ENCODE measurements at places on chromosomes 1 and 21.

- DNase-seq: no peak
Observed at GRCh38 chr1:51621161-51621560, 4.3 kb downstream of the OSBPL9 start.

DNA sequence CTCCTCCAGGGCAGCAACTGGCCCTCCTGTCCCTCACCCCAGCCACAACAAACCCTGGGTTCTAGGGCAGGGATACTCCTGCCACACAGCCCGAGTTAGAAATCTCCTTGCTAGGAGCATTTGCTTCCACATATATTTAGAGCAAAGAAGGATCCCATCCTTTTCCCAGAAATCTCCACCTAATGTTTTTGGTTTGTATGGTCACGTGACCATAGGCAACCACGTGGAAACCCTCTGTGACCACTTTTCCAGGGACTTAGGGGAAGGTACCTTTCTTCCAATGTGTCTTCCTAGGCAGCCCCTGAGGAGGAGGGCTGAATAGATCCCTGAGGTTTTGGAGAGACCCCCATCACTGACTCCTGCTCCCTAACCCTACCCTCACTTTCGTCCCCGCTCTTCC is 25.5 kb downstream of the VANGL2 start:
- no peak for DNase-seq

DNA sequence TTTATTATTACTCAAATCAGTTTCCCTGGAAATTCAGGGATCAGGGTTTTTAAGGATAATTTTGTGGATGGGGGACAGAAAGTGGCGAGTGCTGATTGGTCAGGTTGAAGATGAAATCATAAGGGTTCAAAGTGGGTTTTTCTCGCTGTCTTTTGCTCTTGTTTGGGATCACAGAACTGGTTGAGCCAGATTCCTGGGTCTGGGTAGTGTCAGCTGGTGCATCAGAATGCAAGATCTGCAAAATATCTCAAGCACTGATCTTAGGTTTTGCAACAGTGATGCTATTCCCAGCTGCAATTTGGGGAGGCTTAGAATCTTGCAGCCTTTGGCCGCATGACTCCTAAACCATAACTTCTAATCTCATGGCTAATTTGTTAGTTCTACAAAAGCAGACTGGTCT is 9.3 kb downstream of the CHI3L2 start:
- no peak for DNase-seq

DNA sequence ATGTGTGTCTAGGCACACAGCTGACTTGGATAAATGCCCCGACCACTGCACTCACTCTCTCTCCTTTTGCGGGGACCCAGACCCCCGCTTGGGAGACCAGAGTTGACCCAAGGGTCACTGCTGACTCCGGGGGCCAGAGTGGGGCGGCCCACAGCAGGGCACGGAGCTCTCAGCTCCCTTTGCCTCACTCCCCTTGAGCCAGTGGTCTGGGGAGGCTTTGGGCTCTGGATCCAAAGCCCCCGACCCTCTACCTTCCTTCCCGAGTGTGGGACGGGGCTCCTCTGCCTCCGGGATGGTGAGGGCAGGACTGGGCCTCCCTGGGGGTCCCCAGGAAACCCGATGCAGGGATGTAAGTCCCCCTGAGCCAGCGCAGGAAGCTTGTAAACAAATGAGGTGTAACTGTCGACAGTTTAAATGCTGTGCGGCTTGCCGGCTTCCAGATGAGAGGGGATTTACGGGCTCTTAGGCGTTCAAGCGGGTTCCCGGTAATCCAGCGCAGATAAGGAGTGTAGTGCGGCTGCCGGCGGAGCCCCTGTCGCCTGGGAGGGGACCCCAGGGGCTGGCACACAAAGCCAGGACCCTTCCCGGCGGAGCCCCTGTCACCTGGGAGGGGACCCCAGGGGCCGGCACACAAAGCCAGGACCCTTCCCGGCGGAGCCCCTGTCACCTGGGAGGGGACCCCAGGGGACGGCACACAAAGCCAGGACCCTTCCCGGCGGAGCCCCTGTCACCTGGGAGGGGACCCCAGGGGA is 7.4 kb downstream of the ACTRT2 start:
- no peak for DNase-seq

DNA sequence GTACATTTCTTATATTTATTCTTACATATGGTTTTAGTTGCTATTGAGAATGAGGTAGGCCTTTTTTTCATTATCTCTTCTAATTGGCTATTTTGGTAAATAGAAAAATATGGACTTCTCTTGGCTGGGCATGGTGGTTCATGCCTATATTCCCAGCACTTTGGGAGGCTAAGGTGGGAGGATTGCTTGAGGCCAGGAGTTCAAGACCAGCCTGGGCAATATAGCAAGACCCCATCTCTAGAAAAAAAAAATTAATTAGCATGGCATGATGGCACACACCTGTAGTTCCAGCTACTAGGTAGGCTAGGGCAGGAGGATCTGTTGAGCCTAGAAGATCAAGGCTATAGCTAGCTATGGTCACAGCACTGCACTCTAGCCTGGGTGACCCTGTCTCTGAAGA is 3.2 kb downstream of the ZNF684 start:
- DNase-seq: no peak

DNA sequence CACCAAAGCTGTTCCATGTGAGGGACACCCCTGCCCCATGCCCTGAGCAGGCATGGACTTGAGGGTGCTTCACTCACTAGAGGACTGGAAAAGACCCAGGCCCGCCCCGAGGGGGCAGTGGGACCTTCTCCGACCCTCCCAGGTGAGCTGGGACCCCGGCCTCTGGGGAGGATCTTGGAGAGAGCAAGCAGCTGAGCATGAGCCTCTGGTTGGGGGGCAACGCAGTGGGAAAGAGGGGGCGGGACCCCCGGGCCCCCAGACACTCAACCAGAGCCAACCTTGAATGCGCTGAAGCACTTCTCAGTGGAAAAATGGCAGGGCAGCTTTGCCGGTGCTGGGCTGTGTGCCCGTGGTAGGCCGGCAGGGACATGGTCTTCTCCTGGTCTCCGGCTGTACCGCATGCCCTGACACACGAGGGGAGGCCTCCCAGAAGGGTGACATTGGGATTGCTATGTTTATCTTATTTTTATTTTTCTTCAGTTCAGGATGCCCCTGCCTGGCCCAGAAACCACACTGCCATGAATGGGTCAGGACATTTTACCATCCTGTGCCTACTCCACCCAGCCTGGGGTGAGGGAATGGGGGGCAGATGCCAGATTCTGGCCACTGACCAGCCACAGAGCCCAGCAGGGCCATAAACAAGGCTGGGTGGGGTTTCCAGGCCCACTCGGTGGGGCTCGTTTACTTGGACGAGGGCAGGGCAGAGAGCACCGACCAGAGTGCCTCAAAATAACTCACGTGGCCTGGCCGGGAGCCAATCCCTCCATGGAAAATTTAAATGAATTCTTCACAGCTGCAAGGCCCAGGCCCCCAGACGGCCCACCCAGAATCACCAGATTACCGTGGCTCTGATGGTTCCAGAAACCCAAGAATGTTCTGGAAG is 17.2 kb upstream of the LAPTM5 start:
- DNase-seq: no peak

GRCh38 chr1:60936163-60936562 is 146.2 kb upstream of the NFIA start:
- DNase-seq: no peak

DNA sequence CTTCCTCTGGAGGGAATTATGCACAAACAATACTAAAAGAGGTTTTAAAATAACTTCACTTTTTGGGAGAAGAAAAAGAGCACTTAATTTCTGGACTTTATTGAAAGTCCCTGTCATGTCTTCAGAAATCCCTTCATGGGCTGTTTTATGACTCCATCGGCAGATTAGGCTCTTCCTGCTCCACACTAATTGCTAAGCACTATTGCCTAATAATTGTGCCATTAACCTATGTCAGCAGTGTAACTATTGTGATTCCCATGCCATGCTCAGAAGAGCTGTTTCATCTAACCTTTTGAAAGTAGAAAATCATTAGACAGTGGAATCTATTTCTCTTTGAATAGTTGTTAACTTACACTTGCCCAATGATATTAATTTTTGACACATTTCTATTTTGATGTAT is 489.3 kb upstream of the RUNX1 start:
- no peak for DNase-seq

DNA sequence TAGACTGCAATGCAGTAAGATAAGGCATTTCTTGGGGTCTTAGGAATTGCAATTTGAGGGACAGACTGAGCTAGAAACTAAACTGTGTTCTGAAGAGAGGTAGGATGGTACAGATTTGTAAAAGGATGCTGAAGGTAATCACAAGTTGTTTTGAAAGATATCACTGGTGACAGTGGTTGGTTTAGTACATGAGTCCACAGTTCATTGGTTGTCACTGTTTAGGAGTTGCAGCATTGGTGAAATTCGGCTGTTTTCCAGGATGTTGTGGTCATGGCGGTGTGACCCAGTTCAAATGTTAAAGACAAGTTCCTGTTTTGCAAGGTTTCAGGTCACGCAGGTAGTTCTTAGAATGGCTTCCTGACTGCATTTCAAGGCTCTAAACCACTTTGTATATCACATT is 292.8 kb upstream of the B3GALT2 start:
- DNase-seq: no peak

DNA sequence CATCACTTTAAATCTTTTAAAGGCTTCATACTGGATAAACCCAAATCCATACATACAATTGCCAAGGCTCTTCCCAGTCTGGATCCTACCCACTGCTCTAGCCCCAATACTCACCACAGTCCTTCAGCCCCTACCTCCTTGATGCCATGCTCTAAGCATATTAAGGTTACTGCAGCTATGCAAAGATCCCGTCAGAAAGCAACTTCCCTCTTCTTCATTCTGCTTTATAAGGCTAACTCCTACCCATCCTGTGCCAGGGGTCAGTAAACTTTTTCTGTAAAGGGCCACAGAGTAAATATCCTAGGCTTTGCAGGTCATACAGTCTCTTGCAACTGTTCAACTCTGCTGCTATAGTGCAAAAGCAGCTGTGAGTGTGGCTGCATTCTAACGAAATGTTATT is 34.3 kb upstream of the MTF1 start:
- no peak for DNase-seq

DNA sequence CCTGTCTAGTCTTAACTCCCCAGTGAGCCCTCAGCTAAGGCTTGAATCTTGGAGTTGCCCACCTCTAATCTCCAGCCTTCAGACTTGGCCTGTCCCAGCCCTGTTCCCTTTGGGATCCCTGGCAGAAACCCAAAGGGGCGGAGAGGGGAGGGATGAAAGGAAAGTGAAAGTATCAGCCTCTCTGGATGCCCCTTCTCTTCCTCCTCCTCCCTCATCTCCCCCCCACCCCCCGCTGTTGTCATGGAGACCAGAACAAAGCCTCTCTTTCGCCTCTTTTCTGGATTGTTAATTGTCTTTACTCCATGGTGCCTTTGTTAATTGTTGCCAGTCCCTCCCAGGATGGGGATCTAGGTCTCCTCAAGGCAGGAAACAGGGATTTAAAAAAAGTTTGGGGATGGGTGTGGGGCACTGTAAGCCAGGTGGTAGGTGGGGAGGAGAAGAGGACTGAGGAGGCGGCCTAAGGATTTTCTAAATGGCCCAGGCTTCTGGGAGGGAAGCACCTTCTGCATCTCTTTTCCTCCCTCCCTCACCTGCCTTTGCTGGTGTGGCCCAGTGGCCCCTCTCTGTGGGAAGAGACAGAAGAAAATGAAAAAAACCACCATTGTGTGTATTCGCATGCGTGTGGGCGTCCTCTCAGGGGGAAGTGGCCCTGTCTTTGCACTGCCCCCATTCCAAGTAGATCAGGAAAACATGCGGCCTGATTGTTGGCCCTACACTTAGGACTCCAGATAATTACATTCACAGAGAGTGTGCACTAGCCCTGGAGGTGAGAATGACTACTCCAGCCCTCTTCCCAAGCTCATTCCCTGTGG is 7.5 kb upstream of the SOX13 start:
- DNase-seq: no peak

DNA sequence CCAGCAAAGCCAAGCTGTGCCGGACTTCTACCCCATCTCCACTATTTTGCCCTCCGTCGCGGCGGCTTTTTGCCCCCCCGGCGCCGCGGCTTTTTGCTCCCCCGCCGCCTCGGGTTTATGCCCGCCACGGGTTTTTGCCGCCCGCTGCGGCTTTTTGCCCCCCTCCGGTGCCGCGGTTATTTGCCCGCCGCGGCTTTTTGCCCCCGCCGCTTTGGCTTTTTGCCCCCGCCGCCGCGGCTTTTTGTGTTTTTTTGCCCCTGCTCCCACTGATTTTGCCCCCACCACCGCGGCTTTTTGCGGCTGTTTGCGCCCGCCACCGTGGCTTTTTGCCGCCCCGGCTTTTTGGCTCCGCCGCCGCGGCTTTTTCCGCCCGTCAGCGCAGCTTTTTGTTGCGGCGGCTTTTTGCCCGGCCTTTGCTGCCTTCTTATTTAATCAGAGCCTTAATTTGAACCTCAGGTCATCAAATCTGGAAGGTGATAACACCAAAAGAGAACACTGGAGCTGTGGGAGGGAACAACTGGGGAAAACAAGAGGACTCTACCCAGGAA is 106.0 kb downstream of the TPTE start:
- DNase-seq: no peak

- no peak for DNase-seq
Observed at GRCh38 chr1:195608883-195609282, 999.4 kb downstream of the KCNT2 start.

- DNase-seq: no peak
Observed at GRCh38 chr1:204471687-204472086, 22.9 kb downstream of the PIK3C2B start.

- no peak for DNase-seq
Observed at GRCh38 chr1:2212274-2212531, 15.9 kb upstream of the SKI start.

DNA sequence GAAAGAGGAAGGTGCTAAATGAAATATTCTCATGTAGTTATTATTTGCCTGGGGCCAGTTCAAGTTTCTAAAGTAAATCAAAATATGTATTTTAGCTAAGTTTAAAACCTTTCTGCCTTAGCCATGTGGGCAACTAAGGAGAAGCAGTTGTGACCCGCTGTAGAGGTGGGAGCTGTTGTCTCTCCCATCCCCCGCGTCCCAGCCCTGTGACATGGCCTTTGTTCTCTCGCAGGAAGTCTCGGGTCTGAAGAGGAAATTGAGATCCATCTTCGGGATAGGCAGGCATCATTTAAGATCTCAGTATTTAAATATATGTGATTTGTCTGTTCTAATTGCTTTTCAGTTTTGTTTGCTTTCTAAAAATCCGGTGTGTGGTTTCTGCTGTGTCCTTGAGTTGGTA is 121.5 kb downstream of the CAMTA1 start:
- DNase-seq: no peak

DNA sequence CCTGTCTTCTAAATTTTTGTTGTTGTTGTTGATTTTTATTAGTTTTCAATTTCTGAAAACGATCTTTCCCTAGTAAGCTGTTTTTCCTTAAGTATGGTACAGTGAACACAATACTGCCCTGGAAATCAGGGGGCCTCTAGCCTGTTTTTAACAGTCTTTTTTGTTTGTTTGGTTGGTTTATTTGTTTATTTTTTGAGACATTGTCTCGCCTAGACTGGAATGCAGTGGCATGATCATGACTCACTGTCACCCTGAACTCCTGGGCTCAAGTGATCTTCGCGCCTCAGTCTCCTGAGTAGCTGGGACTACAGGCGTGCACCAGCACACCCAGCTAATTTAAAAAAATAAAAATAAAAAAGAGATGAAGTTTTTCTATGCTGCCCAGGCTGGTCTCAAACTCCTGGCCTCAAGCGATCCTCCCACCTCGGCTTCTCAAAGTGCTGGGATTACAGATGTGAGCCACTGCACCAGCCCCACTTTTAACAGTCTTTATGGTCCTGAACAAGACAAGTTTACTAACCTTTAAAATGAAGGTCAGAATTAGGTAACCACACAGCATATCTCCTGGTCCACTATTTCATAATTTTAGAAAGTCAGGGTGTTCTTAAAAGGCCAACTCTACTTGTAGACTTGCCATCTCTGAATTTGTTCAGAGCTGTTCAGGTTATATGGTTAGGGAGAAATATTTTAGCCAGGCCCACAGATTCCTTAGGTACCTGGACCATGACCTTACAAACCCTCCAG is 35.4 kb downstream of the TBCE start:
- DNase-seq: no peak
